ENCODE measurements at places on chromosomes 4 and X.

- no peak for DNase-seq
Measured at GRCh38 chr4:180098586-180098985, 2144.6 kb upstream of the TENM3 start.

GRCh38 chr4:106671716-106672115 lies 303.1 kb upstream of the GIMD1 start:
- no peak for DNase-seq

- no peak for DNase-seq
Measured at GRCh38 chr4:11632025-11632424, 203.3 kb upstream of the HS3ST1 start.

DNA sequence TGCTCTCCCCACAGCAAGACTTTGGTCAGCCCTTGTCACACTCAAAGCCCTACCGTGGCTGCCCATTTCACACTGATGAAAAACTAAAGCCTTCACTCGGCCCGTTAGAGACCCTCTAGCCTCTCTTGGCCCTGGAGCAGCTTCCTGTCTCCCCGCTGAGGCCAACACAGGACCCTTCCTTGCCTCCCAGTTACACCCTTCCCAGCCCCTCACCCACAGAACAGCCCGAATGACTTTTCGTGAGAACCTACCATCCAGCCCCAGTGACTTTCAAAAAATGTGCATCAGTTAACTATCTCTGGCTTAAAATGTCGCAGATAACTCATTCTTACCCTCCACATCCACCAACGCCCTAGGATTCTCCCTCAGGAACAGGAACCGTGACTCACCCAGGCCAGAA lies 756 bp upstream of the TAF9B start:
- no peak for DNase-seq

GRCh38 chr4:42152507-42153504 lies at the start of gene BEND4:
Gene BEND4, minus strand, starts transcription at chr4:42152655. Its CDS starts 512 bp downstream, at chr4:42152143.
- DNase-seq: peak; percentile 28

GRCh38 chr4:150781191-150781590 lies 199.2 kb downstream of the MAB21L2 start:
- no peak for DNase-seq

DNA sequence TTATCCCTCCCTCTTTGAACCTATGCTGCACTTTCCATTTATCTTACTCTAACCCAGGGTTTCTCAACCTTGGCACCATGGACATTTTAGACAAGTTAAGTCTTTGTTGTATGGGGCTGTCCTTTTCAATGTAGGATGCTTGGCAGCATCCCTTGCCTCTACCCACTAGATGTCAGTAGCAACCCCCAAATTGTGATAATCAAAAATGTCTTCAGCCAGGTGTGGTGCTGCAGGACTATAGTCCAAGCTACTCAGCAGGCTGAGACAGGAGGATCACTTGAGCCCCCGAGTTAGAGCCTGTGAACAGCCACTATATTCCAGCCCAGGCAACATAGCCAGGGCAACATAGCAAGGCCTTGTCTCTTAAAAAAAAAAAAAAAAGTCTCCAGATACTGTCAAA lies 7.0 kb downstream of the LRCH2 start:
- DNase-seq: no peak

- DNase-seq: no peak
Measured at GRCh38 chrX:133815496-133815895, 169.9 kb downstream of the GPC3 start.

DNA sequence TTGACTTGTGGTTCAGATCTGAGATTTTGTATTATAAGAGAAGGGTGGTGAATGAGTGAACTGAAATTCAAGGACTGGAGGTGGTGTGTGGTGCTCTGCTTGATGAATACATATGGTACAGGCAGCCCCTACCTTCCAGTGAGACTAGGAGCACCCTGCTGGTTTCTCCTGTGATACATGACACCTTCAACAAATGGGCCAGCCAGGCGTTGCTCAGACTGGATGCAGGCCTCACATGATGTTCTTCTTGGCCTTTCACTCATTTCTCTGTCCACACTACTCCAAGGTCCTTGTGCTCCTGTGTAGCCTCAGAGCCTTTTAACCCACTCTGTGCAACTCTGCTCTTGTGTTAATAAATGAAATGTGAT lies 67.2 kb downstream of the FNIP2 start:
- no peak for DNase-seq

GRCh38 chr4:6641971-6642320 lies 1.5 kb downstream of the MRFAP1 start:
- DNase-seq: no peak

DNA sequence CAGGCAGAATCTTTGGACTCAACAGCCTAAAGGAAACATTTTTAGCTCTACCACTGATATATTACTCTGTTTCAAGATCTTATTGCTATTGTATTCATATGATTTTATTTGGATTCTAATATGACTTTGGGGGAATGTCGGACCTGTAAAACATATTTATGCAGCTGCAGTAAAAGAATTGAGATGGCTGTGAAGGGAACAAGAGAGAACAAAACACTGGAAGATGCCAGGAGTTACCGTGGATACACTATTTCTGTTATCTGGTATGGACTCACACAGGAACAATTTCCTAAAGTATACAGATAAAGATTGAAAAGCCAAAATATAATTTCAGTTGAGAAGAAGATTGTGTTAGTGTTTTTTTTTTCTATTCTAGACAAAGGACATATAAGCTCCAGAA lies 113.0 kb upstream of the DCLK2 start:
- DNase-seq: no peak

- no peak for DNase-seq
Measured at GRCh38 chrX:132086672-132087071, 41.1 kb downstream of the FRMD7 start.

DNA sequence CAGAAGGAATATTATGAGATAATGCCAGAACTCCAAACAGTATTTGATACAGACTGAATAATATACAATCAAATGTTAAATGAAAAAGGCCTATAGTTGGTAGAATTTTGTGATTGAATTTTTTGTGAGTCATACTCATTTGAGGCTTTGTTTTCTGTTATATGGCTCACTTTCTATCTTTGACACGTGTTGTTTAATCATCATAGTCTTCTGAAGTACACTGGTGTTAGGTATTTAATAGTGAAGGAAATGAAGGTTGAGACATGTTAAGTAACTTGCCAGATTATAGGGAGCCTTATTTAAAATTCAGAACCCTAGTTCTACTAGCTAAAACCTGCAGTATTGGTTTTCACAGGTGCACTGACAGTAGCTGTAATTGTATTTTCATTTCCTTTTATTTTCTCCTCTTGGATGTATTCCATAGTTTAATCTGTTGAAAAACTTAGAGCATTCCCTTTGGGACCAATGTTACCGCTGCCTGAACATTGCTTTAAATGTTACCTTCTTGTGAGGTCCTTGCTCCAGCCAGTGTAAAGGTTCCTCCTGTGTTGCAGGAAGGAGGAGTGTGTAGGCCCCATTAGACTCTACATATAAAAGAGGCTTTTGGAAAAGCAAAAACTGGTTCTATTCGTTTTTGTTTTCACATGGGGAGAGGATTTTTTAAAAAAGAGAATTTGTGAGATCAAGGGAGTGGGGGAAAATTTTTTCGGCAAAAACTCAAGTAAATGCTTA lies 224.1 kb downstream of the ARHGAP10 start:
- no peak for DNase-seq

- DNase-seq: no peak
Measured at GRCh38 chr4:27248829-27249228, 388.2 kb downstream of the STIM2 start.

DNA sequence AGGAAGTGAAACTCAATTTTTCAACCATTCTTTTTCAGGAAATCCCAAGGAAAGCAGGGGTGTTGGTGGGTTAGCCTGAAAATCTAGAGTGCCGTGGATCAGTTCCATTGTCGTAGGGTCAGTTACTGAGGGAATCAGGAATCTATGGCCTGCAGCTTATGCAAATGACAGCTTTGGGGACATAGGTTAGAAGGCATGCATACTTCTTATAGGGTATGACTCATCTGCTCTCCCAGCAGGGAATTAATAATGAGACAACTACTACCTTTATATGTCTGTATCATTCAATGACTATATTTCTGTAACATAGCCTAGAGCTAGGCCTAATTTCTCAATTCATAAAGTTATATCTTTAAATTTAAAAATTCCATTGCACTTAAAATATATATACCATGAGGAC lies 36.6 kb downstream of the ZNF41 start:
- no peak for DNase-seq

GRCh38 chr4:129014566-129015509 lies 78.5 kb downstream of the SCLT1 start:
- no peak for DNase-seq

DNA sequence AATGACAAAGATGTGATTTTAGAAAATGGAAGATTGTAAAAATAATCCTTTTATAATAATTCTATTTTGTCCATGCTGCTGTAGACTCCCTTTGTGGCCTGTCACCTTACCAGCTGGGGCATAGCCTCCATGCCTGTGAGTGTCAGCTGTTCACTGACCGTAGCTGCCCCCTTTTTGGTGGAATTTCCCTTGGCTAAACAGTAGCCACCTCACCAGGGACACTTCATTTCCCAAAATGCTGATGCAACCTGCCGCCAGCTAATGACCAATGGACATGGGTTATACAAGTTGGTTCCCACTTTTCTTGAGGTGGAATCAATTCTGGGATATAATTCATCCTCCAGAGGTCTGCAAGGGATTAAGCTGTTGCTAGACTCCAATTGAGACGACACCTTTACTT lies 368.4 kb downstream of the PRDM5 start:
- no peak for DNase-seq

DNA sequence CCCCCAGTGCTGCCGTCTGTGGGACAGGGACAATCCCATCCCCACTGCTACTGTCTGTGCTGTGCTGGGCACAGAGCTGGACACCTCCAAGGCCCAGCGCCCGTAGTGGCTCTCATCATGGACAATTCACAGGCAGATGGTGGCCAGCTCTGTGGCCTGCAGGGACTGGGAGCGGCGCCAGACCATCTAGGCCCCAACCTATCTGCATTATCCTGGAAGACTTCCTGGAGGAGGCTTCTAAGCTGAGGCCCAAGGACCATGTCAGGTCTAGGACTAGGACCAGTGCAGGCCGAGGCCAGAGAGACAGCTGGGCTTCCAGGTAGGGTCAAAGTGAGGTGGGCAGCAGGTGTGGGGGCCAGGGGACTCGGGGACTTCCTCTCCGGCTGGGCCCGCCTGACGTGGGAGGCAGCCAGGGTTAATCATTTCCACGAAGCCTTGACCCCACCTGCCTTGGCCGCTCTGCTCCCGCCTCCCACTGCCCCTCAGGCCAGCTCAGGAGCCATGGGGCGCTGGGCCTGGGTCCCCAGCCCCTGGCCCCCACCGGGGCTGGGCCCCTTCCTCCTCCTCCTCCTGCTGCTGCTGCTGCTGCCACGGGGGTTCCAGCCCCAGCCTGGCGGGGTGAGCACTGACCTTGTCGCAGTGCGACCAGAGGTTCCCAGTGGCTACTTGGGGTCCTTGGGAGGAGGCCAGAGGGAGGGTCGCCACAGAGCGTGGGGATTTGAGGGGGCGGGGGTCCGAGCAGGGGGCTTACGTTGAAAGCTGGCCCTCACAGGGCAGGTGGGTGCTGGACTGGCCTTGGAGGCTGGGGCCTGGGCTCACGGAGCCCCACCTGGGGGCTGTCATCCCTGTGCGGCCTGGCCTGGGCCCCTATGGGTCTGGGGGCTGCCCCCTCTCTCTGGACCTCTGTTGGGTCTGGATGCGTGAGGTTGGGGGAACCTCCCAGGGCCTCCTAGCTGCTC lies at the start of gene HGFAC:
HGFAC (plus strand) TSS at position 468 of the 959 bp plus-strand sequence; CDS start at position 502, 34 bp downstream.
- no peak for DNase-seq

DNA sequence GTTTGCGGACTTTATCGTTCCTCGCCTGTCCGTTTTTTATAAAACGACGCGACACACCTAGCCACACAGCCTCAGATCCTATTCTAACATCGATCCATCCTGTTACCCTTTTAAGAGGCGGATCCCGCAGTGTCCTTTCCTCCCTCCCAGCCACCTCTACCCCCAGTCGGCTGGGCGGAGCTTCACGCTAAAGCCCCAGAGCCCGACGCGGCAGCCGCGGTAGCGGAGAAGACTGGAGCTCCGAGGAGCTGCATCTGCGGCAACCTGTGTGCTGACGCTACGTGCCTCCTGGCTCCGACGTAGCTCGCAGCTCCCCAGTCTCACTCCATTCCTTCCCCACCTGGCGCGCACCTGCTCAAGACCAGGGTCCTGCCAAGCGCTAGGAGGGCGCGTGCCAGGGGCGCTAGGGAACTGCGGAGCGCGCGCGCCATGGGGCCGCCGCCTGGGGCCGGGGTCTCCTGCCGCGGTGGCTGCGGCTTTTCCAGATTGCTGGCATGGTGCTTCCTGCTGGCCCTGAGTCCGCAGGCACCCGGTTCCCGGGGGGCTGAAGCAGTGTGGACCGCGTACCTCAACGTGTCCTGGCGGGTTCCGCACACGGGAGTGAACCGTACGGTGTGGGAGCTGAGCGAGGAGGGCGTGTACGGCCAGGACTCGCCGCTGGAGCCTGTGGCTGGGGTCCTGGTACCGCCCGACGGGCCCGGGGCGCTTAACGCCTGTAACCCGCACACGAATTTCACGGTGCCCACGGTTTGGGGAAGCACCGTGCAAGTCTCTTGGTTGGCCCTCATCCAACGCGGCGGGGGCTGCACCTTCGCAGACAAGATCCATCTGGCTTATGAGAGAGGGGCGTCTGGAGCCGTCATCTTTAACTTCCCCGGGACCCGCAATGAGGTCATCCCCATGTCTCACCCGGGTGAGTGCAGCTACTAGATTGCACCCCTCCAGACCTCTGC lies at the start of gene RNF128:
RNF128 (plus strand) TSS at position 217 of the 953 bp plus-strand sequence; CDS start at position 430, 213 bp downstream.
- DNase-seq: peak; percentile 55

DNA sequence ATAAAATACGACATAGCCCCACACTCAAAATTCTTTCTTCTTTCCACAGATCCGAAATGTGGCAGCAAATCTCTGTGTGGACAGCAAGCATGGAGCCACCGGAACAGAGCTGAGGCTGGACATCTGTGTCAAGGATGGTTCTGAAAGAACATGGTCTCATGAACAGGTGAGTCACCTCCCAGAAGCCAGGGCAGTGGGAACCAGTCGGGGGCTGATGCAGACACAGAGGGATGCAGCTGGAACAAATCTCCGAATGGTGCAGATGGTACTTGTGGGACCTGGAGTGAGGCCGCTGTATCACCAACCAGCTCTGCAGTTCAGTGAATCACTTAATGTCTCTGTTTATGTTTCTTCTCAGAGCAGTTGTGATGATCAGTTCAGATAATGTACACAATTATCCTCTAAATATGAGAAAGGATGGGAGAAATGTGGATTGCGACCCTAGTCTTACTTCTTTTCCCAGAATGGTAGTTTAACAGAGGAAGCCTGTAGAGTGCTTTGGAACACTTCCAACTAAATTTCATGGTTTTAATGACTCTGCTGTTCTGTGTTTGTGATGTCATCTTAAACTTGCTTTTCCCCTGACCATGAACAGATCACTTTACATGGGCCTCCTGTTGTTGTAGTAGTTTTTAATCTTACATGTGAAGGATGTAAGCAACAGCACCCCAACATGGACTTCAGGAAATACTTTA lies 159.3 kb upstream of the GALNT7 start:
- no peak for DNase-seq
